ENCODE measurements at places on chromosomes 1 and 21.

GRCh38 chr1:198756470-198756869 is 117.6 kb downstream of the PTPRC start:
- DNase-seq, result no peak

GRCh38 chr1:6580119-6580592 is 362 bp downstream of the ZBTB48 start:
- DNase-seq, result no peak

GRCh38 chr1:11335417-11336056 is 62.5 kb downstream of the UBIAD1 start:
- no peak for DNase-seq

DNA sequence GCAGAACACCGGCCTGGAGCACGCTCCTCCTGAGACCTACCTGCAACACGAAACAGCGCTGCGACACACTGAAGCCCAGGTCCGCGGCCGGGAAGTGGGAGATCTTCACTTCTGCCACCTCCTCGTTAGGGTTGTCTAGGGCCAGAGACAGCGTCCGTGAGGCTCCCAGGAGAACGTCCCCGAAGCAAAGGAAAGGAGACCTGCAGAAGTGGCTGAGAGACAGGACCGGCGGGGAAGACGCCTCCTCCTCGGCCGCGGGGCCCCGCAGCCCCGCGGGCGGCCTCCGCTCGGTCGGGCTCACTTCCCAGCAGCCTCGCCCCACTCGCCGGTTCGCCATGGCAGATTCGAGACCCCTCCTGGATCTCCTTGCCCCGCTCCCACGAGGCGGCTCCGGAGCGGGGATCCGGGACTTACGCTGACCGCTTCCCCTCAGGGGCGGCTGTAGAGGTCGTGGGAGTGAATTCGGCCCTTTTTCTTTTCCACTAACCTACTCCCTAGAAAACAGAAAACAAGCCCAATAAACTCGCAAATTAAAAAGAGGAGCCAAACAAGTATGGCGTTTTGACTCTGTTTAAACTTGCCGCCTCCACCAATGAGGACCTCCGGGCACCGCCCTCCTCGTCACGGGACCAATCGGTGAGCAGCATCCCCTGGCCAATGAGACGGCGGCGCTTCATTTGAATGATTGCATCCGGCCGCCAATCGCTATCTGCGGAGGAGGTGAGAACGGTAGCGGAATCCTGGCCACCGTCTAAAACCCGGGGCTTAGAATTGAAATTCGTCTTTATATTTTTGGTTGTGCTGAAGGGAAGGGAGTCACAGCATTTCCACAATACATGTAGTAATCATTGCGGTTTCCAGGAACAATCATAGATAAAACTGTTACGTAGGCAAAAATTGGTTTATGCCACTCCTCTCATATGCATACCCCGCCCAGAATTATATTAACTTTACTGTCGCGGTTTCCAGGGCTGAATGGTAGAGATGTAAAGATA is at the start of gene ASPM:
ASPM (minus strand) TSS at position 569 of the 995 bp plus-strand sequence; CDS start at position 337, 232 bp downstream.
- DNase-seq, result peak; percentile 85

DNA sequence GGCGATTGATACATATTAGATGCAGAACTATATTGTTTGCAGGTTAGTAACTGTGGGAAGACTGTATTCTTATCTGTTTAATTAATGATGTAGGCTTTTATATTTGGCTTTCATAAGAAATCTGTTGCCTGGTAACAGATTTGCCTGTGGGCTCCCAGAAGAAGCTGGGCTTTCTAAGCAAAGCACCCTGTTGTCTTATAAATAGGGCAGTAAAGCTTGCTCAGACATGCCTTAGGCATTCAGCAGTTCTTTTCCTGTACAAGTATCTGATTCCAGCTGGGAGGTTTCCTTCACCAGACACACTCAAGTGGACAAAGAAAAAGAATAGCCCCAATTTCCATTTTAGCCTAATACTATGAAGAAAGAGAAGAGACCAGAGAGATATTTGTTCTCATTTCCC is 524.0 kb downstream of the LRRIQ3 start:
- no peak for DNase-seq

- no peak for DNase-seq
Observed at GRCh38 chr1:19769211-19769932, 30.3 kb downstream of the TMCO4 start.

DNA sequence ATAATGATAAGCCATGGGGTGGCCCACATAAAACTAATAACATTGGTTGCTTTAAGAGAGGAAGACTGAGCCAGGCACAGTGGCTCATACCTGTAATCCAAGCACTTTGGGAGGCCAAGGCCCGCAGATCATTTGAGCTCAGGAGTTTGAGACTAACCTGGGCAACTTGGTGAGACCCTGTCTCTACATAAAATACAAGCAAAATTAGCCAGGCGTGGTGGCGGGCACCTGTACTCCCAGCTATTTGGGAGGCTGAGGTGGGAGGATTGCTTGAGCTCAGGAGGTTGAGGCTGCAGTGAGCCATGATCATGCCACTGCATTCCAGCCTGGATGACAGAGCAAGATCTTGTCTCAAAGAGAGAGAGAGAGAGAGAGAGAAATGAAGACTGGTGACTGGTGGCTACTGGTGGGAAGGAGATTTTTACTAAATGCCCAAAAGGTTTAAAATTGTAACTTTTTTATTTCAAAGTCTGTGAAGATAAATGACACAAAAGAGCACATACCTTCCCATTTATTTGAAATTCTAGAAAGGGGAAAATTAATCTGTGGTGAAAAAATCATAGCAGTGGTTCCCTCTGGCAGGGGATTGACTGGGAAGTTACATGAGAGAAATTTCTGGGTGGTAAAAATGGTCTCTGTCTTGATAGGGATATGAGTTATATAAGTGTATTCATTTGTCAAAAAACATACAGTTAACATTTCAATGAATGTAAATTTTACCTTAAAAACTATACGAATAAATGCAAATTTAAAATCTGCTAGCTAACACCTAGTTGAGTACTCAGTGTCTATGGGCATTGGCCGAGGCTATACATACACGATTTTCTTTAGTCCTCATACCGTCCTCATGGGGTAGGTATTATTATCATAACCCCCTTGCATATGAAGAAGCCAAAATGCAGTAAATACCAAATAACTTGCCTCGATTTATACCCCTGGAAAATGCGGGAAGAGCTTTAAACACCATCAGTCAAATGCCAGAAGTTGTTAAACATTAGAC is 2.2 kb upstream of the NBPF1 start:
- DNase-seq, result no peak

- DNase-seq, result no peak
Observed at GRCh38 chr21:42376338-42376982, 10.1 kb upstream of the TFF1 start.

DNA sequence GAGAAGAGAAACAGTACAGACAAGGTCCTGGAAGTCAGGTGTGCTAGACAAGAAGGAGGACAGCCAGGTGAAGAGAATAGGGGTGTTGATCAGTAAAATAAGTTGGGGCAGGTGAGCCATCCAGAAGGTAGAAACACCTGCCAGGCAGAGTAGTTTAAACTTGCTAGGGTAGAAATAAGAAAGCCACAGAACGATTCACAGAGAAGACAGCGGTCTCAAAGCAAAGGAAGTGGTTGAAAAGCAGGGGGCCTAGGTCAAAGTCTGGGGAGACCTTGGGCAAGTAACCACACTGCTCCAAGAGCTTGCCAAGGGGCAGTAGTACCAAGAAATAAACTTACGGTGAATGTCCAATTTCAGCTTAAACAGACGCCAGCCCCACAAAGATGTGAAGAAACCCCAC is 116.6 kb upstream of the PROX1 start:
- no peak for DNase-seq

DNA sequence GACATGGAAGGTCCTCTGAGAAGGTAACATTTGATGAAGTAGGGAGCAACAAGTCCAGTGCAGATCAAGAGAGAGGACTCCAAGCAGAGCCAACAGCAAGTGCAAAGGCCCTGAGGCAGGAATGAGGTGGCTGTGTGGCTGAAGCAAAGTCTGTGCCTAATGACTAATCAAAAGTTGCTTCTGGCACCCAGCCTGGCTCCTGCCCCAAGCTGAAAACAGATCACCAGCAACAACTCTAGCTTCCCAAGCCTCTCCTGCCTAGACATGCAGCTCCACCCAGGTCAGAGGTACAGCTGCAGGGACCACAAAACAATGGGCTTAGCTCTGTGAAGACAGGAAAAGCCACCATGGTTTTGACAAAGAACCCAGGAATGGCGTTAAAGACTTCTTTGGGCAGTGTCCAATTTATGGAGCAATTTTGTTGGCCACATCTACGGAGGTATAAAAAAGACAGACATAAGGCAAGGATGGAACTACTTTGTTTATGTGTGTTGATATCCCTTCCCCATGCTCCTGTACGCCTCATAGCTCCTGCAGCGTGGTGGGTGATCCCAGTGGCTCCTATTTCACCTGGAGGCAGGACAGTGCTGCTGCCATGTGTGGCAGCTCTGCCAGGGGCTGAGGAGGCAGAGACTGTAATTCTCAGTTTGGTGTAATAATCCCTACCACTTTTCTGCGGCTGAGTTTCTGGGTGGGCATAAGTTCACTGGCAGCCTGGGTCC is 26.4 kb upstream of the IGSF3 start:
- DNase-seq, result no peak

DNA sequence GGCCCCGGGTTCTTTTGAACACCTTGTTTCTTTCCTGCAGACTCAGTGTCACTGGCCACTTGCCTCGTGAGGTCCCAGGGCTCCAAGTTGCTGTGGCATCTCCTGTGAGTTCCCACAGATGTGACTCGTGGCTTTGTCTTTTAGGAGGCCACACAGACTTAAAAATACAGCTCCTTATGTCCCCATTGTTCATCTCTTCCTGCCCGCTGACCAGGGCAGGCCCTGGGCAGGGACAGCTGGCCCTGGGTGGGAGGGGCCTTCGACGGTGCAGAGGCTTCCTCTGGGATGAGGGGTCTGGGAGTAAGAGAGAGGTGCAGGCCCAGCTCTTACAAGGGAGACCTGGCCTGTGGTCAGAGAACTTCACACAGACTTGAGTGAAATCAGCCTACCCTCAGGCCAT is 15.6 kb downstream of the LDLRAP1 start:
- no peak for DNase-seq

GRCh38 chr1:111620441-111620971 is 917 bp downstream of the RAP1A start:
- DNase-seq, result no peak

DNA sequence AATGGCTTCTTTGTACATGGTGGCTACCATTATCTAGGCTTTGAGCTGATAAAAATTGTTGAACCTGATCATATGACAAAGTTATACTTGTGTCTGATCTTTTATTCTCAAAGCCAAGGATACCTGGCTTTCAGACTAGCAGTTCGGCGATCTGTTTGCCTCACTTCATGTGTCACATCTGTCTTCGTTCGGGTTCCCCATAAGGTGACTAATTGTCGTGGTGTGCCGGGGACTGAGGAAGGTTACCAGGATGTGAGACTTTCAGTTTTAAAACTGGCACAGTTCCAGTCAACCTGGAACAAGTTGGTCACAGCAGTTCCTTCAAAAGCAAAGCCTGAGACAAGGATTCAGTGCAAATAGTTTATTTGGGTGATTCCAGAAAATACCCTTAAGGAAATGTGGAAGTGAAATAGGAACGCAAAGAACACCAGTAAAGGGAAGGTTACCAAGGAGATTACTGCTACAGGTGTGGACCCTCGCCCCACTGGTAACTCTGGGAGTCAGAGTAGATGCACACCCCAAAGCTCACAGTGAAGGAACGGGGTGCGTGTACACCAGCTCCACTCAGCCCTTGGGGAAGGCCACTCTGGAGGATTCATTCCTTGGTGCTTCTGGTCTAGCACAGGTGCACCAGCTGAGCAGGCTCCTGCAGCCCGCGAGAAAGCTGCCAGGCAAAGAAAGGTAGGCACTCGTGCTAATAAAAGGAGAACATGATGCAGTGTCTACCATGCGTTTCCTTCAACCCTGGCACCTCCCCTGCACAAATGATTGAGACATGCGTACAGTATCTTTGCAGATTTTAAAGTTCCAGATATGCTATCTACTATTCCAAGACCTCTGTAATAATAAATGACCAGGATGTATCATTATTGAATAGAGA is 69.0 kb downstream of the VWA5B1 start:
- DNase-seq, result no peak

- DNase-seq, result peak; percentile 38
Observed at GRCh38 chr21:42010507-42011495, 641 bp upstream of the ZBTB21 start.

DNA sequence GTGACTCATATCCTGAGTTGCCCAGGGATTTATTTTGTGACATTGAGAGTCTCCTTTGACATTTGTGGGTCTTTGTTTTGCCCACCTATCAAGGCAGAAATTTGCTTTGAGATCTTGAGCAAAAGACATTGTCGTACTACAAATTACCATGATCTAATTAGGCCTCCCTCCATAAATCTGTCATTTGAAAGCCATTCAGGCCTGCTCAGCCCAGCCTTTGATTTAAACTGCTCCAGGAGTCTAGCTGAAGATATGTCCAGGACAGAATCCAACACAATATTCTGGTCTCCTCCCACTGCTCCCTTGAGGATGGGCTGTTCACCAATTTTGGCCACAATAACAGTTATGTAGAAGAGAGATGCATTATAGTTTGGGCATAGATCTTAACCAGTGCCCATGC is 86.7 kb downstream of the PROX1 start:
- no peak for DNase-seq

GRCh38 chr1:10399444-10399941 is 629 bp downstream of the PGD start:
- DNase-seq, result no peak

- no peak for DNase-seq
Observed at GRCh38 chr1:17314491-17314971, 6.5 kb downstream of the PADI4 start.

DNA sequence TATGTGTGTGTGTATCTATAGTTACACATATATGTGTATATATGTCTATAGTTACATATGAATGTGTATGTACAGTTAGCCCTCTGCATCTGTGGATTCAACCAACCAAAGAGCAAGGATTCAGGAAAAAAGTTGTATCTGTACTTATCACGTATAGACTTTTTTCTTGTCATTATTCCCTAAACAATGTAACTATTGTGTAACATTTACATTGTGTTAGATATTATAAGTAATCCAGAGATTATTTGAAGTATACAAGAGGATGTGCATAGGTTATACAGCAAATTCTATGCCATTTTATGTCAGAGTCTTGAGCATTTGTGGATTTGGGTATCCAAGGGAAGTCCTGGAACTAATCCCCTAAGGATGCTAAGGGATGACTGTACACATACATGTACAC is 71.3 kb downstream of the RASAL2 start:
- DNase-seq, result no peak

- no peak for DNase-seq
Observed at GRCh38 chr1:16140068-16140596, 15.7 kb downstream of the EPHA2 start.

- DNase-seq, result no peak
Observed at GRCh38 chr1:186887203-186887602, 58.5 kb downstream of the PLA2G4A start.
